NCI-H2029 (cell line): ENCODE measurements at places on chromosomes 2 and 18.

GRCh38 chr2:102361632-102362241 lies 6.1 kb downstream of the IL18R1 start:
- DNase-seq = no peak

DNA sequence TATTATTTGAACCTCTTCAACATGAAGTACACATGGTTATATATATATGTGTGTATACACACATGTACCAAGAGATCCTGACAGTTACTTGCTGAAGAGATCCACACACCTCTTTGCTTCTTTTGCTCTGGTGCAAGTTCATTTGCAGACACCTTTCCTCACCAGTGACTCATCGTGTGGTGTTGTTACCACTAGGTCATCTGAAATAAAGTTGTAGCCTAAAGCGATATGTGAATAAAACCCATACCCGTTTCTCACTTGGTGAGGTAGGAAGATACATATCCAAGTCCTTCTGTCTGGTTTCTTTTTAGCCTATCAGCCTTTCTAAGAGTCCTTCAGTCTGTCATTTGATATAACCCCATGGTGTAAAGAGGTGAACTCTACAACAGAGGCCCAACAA lies 379.4 kb upstream of the RAB12 start:
- DNase-seq = no peak

- DNase-seq = no peak
Measured at GRCh38 chr2:118842661-118843482, 4.6 kb downstream of the EN1 start.

- no peak for DNase-seq
Measured at GRCh38 chr2:226123300-226123699, 676.3 kb downstream of the IRS1 start.

DNA sequence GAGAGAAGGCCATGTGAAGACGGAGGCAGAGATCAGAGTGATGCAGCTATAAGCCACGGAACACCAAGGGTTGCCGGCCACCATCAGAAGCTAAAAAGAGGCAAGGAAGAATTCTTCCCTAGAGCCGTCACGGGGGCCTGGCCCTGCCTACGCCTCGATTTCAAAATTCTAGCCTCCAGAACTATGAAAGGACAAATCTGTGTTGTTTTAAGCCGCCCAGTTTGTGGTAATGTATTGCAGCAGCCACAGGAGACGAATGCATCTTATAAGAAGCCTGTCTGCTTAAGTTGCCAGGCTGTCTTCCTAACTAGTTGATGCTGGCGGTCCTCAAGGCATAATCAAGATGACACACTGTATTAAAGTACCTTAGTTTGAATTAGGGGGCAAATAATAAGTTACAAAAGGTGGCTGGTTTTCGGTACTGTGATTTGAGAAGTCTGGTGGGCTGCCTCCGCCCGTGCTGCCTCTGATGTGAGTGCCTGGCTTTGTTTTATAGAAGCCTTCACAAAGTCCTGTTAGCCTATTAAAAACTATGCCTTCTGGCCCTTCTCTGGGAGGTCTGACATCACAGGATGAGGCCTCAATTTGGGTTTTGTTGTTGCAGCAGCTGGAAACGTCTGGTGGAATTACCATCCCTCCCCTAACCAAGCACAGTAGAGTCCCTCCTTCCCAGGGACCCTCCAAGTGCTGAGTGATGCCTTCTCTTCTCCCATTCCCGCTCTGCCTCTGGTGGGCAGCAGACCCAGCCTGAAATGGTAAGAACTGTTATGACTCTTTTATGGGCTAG lies 53.6 kb downstream of the SRD5A2 start:
- DNase-seq = no peak

DNA sequence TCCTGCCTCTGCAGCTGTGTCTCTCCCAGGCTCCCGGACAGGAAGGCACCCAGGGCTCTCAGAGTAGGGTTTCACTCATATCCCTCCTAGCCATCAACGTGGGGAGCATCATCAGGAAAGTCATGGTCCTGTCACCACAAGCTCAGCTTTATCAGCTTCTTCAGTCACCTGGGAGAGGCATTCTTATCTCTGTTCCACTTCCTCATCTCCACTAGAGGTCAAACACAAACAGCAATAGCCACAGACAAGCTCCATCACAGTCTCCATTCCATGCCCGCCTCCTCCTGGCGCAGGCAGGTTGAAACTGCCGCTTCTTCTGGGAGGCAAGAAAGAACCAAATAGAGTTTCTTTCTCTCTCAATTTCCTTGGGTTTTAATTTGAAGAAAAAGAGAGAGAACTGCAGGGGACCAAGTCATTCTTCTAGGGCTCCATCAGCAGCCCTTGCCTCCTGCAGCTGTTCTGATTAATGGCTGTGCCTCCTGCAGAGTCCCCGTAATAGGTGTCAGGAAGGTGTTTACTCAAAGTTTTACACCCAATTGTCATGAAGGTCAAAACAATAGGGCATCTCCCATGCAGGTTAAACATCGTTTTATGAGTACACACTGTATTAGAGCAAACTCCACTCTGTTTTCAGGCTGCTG lies 377.9 kb downstream of the TMEM182 start:
- DNase-seq = no peak

DNA sequence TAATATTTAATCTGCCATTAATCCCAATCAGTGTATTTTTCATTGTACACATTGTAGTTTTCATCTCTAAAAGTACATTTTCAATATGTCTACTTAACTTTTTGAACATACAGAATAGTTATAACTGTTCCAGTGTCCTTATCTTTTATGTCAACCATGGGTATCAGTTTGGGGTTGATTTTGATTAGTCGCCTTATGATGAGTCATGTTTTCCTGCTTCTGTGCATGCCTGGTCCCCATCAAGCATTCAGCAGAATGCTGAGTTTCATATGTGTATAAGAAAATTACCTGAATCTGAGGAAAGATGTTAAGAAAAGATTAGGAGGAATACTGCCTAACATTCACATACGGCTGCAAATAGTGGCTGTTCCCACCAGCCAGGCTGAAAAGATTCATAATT lies 17.7 kb downstream of the SPDYA start:
- no peak for DNase-seq
